AG04449 (cell line): ENCODE measurements at places on chromosomes 5 and 9.

DNA sequence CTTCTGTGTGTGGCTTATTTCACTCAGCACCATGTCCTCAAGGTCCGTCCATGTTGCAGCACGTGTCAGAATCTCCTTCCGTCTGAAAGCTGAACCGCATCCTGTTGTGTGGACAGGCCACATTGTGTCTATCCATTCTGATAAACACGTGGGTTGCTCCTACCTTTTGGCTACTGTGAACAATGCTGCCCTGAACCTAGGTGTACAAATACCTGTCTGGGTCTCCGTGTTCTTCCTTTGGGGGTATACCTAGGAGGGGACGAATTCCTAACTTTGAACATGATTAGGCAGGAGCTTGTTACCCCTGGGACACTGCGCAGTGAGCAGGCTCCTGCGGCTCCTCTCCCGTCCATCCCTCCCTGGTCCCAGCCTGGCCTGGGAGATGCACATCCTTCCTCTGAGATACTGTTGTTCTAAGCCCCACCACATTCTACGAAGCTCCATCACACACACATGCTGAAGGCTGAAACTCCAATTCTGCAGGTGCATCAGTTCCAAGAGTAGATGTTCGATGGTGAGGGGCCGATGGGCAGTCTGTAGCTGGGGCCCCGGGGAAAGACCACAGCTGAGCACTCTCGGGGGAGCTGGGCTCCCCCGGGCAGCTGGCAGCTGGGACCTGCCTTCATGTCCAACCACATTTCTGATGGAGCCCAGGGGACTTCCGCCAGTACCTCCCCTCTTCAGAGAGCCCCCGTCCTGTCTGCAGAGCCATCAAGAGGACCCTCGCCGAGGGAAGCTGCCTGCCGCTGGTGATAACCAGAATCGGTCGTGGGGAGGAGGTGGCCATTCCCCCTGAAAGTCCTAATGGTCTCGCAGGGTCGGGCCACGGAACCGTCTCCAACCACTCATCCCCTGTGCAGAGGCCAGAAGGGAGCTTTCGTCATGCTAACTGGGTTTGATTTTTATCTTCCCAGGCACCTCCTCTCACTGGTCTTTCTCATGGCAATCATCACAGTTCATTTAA is 120.9 kb downstream of the COL23A1 start:
- no peak for DNase-seq

DNA sequence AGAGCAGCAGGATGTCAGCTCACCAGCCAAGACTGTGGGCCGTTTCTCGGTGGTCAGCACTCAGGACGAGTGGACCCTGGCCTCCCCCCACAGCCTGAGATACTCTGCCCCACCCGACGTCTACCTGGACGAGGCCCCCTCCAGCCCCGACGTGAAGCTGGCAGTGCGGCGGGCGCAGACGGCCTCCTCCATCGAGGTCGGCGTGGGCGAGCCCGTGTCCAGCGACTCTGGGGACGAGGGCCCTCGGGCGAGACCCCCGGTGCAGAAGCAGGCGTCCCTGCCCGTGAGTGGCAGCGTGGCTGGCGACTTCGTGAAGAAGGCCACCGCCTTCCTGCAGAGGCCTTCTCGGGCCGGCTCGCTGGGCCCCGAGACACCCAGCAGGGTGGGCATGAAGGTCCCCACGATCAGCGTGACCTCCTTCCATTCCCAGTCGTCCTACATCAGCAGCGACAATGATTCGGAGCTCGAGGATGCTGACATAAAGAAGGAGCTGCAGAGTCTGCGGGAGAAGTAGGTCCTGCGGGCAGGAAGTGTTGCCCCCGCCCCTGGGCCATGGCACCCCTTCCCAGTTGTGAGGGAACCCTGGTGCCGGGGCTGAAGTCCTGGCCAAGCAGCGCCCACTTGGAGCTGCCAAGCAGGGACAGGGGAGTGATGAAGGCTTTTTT is 108.9 kb downstream of the WNK2 start:
- no peak for DNase-seq

- DNase-seq = no peak
Observed at GRCh38 chr9:96169484-96169883, 132.5 kb downstream of the HSD17B3 start.

- DNase-seq = no peak
Observed at GRCh38 chr9:109409773-109410397, 88.2 kb downstream of the PTPN3 start.

DNA sequence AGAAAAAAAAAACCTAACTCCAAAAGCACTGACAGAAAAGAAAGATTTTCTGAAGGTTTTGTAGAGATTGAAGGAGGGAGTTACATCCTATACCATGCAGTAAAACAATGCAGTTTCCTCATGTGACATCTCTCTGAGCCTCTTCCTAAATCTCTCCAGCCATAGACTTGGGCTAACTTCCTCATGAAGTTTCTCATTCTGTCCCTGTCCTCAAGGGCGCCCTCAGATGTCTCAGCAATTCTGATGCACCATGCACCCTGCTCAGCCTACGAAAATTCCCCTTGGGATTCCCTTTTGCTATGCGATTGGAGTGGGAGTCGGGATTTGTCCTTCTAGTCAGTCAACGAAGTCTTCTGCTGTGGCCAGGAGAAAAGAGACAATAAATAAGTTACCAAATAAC is 68.9 kb downstream of the FAT2 start:
- no peak for DNase-seq

DNA sequence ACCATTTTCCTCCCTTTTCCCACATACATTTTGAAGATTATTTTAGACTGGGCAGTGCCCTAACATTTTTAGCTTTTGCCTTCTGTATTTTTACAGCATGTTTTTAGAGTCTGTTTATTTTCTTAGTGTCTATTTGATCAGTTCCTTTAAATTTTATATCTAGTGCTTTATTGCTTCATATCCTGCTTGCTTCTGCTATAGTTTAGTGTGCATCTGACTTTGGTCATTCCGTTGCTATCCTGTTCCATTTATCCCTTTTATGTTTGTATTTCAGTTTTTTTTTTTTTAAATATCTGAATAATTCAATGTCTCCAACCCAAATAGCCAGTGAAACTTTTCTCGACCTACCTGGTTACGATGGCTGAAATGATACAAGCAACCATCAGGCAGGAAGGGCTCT is 203.8 kb downstream of the ARHGAP26 start:
- DNase-seq = no peak

DNA sequence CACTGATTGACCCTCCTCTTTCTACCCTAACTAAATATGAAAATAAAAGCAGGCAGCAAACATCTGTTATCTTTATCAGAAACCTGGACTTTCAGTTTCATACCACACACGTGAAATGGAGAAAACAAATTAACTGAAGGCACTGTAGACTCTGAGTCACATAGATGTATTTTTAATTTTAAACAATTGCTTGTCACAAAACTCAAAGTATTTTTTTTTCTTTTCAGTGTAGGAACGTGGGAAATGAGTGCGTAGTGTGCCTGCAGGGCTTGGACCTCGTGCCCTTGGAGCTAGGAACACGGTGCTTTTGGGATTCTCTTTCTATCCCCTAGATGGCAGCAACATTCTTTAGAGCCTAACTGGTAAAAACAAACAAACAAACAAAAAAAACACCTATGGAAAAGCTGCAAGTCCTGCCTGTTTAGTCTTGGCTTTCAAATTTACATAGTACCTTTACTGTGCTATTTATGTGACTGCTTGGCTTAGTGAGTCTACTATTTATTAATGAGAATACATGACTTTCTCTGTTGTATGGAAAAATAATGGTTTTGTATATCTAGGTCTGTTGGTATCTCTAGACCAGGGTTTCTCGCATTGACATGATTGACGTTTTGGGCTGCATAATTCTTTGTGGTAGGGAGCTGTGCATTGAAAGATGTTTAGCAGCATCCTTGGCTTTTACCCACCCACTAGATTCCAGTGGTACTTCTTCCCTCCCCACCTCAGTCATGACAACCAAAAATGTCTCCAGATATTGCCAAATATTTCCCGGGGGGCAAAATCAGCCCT is 16.8 kb upstream of the ACTBL2 start:
- DNase-seq = no peak

- no peak for DNase-seq
Observed at GRCh38 chr5:73592551-73592950, 27.0 kb downstream of the UTP15 start.
